ENCODE measurements at places on chromosomes 6 and 20. TPM values are rescaled to one million over a fixed set of nuclear protein-coding genes. Genes with fewer than 3 reads are reported as not detected.

LPA gene
- polyA plus RNA-seq: 0.26 TPM

GRCh38 chr6:97293198-97293696 is 10.2 kb upstream of the MMS22L start:
- no peak for DNase-seq

GRCh38 chr20:38180781-38181180 is 15.7 kb upstream of the TGM2 start:
- no peak for DNase-seq

DNA sequence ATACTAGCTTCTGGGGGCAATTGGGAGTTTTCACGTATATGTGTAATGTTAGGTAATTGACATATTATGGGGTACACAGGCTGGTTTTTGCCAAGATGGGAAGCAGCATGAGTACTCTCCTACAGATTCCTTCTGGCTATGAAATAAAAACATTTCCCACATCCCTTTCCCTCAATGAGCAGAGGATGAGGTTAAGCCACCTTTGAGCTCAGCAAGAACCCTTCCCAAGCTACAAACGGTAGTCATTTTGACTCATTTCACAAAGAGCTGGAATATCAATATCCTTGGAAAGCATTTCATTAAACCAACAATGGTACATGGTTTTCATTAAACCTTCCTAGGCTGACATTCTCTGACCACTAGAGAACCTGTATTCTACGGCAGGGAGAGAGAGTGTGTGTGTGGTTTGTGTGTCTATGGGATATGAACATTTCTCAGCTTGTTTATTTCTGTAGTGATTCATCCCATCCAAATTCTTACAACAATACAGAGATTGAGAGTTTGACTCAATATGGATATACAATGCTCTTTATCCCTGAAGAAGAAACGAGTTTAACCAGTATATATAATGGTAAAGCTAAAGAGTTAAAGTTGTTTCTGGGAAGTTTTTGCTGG is 119.5 kb downstream of the ARHGAP18 start:
- DNase-seq: no peak

DNA sequence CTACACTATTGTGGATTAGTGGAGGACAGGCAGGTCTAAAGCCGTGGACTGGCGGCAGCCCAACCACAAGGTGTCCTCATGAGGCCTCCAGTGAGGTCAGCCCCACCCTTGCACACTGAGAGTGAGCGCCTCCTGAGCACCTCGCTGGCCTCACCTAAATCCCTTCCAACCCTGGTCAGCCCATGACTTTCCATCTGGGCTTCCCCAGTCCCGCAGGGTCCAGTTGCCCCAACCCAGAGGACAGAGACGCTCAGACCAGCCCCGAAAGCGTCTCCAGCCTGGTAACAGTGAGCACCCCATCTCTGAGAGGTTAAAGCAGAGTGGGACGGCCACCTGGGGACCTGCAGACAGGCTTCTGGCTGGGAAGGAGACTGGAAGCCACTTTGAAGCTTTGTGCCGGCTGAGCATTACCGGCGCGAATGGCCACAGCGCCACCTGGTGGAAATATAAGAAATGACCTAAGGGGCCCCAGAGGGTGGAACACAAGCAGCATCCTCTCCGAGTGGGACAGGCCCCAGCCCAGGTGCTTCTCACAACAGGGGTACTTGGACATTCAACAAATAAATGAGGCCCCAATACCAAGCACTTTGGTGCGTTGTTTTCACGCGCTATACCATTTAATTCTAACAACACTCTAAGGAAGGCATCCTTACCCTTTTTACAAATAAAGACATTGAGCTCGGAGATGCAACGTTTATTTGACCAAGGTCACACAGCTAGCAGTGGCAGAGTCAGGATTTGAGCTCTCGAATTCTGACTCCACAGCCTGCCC is 65.7 kb upstream of the TOP1 start:
- peak; percentile 54 for DNase-seq

DNA sequence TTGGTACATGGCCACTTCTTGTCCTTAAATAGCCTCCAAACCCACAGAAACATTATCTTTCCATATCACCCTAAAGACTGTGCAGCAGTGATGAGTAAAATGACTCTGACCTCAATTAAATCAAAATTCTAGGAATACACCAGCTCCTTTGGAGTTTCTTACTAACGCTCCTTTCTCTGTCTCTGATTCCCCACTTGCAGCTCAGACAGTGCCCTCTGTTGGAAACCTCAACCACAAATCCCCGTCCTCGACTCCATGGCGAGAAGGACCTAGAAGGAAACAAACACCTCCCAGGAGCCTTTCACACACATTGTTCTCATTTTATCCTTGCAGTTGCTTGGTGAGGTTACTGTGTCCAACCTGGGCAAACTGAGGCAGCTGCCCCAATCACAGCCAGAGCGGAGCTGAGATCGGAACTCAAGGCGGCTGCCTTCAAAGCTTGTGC is 17.7 kb upstream of the PARD6B start:
- DNase-seq: no peak
